ENCODE measurements at places on chromosomes 7 and 10.

DNA sequence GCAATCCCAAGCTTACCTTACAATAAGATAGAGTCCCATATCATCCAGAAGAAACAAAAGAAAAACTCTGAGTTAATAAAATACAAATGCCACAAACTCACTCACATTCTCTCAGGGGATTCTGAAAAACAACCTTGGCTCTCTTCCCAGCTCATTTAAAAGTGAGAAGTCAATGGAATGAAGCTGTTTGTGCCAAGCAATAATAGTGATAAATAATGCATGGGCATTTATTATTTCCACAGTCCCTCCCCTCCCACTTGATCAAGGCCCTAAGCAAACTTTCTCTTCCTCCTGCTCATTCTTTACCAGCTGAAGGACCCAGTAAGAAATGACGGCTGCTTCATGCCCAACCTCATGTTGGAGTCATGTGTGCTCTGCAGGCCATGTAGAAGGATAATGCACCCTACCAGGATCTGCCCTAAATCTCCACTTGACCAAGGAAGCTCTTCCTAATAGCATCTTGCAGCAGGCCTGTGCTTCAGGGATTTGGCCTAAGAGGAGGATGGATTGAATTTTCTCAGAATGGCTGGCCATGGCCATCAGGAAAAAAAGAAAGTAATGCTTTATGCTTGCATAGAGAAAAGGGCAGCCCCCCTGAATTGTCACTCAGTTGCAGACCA, 451.3 kb downstream of the GPAM start:
- DNase-seq: no peak

DNA sequence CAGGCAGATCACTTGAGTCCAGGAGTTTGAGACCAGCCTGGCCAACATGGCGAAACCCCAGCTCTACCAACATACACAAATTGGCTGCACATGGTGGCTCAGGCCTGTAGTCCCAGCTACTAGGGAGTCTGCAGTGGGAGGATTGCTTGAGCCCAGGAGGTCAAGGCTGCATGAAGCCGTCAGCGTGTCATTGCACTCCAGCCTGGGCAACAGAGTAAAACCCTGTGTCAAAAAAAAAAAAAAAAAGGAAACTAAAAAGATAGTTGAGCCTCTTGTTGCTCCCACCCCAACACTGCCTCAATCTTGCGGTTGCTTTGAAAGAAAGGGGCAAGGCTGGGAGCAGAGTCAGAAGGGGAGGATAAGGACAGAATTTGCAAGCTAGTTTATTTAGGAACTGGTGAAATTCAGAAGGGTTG, 69.9 kb downstream of the SYPL1 start:
- no peak for DNase-seq

GRCh38 chr10:4810092-4810491, 15.9 kb upstream of the AKR1E2 start:
- DNase-seq: no peak

GRCh38 chr10:79079490-79080355, 11.0 kb downstream of the ZMIZ1 start:
- no peak for DNase-seq

- DNase-seq: no peak
These were observed 525.0 kb upstream of the ADARB2 start for GRCh38 chr10:2262333-2262732.

- DNase-seq: no peak
These were observed 1087.0 kb upstream of the AUTS2 start for GRCh38 chr7:68511281-68511680.

DNA sequence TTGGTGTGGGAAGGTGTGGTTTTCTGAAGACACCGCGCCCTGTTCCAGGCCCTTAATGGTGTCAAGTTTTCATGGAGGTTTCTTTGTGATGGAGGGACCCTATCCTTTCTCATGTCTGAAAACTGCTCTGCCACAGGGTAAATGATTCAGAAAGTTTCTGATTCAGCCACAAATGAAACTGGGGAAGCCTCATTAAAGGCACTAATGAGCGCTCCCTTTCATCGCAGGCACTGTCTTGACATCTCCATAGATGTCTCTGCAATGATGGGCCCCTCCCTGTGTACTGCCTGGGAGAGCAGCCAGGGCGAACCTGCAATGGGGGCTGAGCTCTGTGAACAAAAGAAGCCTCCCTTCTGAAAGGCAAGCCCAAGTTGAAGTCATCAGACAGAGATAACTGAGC, 355.3 kb downstream of the PRPF18 start:
- DNase-seq: no peak

DNA sequence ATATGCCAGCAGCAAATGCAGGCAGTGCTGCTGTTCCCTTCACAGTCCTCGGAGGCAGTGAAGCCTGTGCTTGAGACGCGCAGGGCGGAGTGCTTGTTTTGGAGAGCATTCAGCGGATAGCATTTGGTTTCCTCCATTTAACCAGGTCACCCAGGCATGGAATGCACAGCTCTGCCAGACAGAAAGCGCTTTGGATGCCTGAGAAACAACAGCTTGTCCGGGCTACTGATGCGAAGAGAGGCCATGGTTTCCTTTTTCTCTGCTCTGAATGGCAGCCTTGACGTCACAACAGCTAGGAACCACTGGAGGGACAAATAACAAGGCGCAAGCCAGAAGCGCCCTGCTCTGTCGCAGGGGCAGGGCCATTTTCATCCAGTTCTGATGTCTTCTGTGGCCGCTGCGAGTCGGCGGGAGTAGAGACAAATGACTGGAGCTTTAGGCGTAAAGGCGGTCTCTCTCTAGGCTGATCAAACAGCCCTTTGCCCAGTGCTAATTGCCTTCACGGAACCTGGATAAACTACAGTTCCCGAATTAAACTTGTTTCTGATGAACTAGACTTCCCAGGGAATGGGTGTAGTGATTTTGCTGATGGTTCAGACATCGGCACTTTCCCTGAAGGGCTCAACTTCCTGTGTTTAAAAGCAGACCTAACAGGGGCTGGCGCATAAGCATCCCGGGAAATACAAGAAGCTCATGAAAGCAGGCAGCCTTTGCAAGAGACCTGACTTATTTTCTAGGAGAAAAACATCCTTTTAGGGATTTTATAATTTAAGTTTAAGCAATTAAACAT, 187.6 kb upstream of the KLF14 start:
- no peak for DNase-seq

DNA sequence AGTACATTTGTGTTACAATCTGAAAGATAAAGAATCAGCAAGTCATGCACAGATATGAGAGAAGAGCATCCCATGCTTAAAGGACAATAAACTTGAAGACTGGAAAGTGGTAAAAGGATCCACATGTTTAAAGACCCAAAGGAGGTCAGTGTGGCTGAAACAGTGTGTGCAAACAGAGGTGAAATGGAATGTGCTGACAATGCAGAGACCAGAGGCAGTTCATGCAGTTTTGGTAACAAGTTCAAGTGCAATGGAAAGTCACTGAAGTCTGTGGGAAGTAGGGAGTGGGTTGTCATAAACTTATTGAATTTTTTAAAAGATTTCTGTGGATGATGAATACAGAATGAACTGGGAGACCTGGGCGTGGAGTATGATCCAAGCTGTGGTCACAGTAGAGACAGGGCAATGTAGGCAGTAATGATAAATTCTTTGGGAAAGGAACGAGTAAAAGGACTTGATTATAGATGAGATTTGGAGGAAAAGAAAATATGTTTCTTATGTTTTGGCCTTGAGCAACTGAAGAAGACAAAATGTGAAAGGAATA, 408.0 kb downstream of the HGF start:
- DNase-seq: no peak

DNA sequence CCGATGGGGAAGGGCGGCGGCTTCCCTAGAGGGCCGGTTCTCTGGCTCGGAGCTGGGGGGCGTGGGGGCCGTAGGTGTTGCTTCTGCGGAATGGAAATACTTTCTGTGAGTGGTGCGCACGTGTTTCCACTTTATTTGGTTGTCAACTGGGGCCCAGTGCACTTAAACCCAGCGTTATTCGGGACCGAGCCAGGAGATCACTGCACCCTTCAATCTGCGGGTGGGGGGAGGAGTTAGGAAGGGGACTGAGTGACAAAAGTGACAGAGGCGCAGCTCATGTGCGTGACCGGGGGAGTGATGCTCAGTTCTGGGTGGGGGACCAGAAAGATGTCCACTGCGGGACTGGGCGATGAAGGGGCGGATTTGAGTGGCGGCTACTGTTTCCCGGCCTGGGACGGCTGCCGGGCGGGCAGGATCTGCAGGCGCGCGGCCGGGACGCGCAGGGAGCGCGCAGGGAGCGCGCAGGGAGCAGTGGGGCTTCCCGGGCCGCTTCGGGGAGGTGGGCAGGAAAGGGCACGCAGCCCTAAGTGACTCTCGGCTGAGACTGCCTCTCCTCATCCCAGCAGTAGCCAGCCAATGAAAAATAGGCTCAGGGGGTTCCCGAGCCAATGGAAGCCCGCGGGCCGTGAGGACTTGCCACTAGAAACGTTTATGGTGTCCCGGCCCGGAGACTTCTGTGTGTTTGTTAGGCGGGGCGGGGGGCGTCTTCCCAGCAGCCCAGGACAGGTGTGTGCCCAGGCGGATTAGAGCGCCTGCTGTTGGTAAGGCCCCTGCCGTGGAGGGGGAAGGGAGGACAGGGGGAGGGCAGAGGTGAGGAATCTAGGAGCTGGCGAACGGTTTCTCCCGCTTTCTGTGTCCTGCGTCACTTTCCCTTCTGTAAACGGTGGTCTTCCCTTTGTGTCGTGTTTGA, 54.3 kb upstream of the KDM7A start:
- DNase-seq: peak; percentile 43

- DNase-seq: no peak
These were observed 285.5 kb downstream of the HPSE2 start for GRCh38 chr10:98950106-98950505.

GRCh38 chr7:45969940-45970339, 48.9 kb upstream of the IGFBP3 start:
- DNase-seq: no peak

GRCh38 chr7:153529651-153530165, 522.5 kb upstream of the DPP6 start:
- no peak for DNase-seq

DNA sequence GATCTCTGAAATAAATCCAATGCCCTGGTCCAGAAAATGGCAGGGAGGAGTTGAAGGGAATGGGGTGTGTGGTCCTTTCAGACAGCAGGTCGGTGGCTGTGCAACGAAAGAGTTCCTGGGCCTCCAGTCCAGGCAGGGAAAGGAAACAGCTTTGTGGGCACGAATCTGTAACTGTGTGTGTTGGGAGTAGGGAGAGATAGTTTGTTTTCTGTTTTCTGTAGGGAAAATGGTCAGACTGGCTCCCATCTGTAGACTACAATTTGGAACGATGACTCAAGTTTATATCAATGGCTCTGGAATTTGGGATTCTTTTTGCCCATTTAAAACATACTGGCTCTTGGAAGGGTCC, 2.6 kb upstream of the HOXA9 start:
- no peak for DNase-seq

- DNase-seq: no peak
These were observed 73.8 kb downstream of the PON1 start for GRCh38 chr7:95250571-95250970.
